ENCODE measurements at places on chromosomes 7 and 10.

DNA sequence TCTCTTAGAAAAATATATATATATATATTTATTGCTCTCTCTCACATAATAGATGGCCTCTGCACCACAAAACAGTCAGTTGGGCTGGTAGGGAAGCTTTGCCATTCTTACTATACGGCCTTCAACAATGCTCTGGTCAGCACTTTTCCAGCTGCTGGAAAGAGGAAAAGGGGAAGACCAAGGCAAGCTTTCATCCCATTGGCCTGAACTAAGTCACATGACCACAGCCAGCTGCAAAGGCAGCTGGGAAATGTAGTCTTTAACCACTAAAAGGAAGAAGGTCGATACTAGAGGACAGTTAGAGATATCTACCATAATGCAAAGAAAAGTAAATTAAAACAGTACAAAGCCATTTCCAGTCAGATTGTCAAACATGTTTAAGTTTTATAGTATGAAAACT, 58.4 kb upstream of the MACROH2A2 start:
- DNase-seq = peak; percentile 48

- DNase-seq = no peak
These were observed 46.7 kb downstream of the SGMS1 start for GRCh38 chr10:50577010-50577409.

DNA sequence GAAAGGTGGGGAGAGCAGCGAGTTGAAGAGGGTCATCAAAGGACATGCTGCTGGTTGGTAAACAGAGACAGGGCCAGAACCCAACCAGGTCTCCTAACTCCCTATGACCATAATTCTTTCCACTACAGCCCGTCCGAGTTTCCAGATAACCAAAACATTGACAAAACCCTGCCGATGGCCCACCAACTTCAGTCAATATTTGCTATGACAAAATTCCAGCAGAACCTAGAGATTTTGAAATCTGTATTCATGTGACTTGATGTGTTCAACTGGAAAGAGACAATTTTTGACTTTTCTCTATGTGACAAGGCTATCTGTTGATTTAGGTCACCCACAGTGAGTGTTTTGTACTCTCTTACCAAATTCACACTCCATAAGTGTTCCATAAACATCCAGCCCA, 86.7 kb downstream of the NHLRC2 start:
- DNase-seq = no peak

- DNase-seq = peak; percentile 77
These were observed 180.2 kb upstream of the FZD8 start for GRCh38 chr10:35822316-35822715.

- no peak for DNase-seq
These were observed 32.4 kb downstream of the BTBD16 start for GRCh38 chr10:122303271-122304053.

GRCh38 chr10:64829888-64830412, 1308.7 kb downstream of the REEP3 start:
- no peak for DNase-seq

GRCh38 chr7:5702876-5703571, 78.4 kb downstream of the RNF216 start:
- no peak for DNase-seq

- peak; percentile 99 for DNase-seq
These were observed 528 bp upstream of the TNRC18 start for GRCh38 chr7:5423976-5424748.

DNA sequence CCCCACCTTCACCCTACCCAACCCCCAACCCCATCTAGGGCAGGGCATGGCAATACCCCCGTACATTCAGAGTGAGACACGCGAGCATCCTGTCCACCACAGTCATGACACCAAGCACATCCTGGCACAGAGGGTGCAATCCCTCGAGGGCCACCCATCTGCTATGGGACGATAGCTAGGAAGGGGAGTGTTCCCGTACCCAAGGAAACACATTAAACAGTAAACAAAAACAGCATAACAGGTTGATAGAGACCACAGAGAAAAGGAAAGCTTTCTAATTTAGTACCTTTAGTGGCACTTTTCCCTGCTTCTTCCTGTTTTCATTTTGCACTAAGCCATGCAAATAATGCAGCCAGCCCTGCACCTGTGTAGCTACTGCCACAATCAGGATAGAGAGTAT, 2.3 kb upstream of the SMKR1 start:
- no peak for DNase-seq

GRCh38 chr7:143126146-143126545, 5.7 kb upstream of the PIP start:
- no peak for DNase-seq

DNA sequence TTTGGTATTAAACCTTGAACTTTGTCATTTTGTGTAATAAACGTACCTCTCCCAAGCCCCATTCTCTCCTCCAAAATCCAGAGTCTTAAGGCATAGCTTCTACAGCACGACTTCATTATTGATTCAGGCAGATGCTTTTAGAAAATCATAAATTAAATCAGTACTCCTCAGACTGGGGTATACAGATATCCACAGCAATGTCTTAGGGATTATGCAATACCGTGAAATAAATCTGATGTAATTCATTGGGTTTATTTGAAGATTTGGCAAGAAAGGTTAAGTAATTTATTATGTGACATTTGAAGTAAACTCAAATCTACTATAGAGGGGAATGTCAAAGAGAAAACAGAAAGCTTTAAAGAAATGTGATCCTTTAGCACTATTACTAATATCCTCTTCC, 246.1 kb upstream of the PLXDC2 start:
- no peak for DNase-seq

DNA sequence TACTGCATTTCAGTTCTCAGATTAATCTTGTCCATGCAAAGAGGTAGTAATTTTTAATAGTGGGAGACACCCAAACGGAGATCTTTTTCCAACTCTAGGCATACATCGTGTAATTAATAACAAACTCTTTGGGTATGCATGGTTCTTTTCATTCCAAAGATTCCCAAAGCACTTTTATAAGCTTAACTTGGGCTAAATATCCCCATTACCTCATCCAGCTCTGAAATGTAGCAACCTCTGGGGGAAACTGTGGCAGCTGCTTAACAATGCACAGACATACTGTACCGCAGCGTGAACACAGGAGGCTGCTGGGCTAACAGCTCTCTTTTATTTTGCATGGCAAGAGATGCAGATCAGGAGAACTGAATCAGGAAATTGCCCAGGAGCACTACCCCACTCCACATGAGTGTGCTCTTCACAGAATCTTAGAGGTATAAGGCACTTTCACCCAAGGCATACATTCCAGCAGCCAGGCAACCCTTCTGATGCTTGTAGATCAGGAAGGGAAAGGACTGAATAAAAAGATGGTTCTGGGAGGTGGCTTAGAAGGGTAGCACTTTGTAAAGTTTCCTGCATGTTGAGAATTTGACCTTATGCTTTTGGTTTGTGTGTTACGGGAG, 114.4 kb upstream of the GLI3 start:
- DNase-seq = no peak

GRCh38 chr7:37741776-37742175, 58.2 kb downstream of the GPR141 start:
- no peak for DNase-seq

DNA sequence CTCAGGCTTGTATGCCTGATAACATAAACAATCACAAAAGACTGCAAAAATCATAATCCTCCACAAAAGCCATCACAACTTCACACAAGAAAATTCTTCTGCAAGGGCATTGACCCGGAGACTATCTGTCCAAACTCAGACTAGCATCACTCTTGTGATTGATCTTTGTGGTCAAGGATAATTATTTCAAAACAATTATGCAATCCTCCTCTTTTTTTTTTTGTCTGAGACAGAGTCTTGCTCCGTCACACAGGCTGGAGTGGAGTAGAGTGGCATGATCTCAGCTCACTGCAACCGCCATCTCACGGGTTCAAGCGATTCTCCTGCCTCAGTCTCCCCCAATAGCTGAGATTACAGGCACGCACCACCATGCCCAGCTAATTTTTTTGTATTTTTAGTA, 22.2 kb downstream of the CDNF start:
- DNase-seq = no peak

DNA sequence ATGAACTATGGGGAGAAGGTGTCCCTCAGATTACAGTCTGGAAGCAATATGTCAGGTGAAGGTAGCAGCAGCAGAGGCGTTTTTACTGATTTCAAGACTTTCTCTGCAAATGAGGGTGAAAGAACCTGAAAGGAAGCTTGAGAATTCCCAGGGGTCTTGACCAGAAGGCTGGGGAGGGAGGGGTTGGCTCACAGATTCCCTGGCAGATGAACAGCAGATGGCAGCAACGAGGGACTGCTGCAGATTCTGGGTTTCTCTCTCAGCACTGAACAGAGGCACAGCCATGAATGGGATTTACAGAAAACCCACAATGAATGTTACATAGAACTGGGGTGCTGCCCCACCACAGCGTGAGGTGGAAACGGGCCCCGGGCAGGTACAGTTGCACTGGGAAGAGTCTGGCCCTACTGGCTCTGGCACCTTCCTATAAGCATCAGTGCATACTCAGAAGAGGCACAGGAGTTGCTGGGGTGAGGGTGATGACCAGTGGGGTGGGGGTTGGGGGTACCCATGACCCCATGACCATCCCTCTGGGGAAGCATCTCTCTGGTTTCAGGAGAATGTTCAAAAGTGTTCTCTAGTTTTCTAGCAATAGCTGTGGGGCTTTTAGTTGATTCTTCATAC, 317.8 kb downstream of the SH2D4B start:
- peak; percentile 74 for DNase-seq

GRCh38 chr7:30852744-30853288, 58.8 kb upstream of the AQP1 start:
- DNase-seq = no peak

GRCh38 chr7:1635401-1635800, 34.7 kb upstream of the ELFN1 start:
- DNase-seq = no peak

GRCh38 chr10:11298116-11298515, 280.4 kb downstream of the CELF2 start:
- no peak for DNase-seq

GRCh38 chr7:132141109-132141508, 435.2 kb downstream of the PLXNA4 start:
- no peak for DNase-seq

GRCh38 chr7:6156734-6157133, 115.7 kb downstream of the CYTH3 start:
- DNase-seq = no peak

DNA sequence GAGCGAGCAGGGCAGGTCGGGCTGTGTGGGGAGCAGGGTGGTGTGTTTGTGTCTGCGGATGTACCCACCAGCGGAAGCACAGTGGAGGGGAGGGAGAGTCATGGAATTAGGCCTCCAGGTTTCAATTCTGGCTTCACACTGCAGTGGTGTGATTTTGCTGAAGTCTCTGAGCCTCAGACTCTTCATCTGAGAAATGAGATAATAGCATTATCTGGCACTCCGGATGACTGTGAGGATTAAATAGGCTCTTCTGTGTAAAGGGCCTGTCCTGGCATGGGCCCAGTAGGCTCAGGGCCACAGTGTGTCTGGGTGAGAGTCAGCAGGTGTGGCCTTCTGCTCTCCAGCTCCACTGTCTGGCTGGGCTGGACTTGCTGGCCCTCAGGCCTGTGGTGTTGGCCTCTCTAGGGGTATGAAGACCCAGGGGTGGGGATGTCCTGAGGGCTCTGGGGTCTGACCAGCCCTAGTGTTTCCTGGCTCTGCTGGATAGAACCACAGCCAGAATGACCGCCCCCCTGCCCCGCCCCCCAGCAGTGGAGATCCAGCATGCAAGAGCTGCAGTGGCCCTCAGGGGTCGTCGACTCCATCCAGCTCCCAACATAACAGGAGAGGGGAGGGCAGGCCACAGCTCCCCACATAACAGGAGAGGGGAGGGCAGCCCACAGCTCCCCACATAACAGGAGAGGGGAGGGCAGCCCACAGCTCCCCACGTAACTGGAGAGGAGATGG, 178.6 kb downstream of the RPS24 start:
- peak; percentile 94 for DNase-seq

- no peak for DNase-seq
These were observed 34.5 kb upstream of the CD36 start for GRCh38 chr7:80603940-80604339.

- DNase-seq = no peak
These were observed 7.2 kb downstream of the DNAH11 start for GRCh38 chr7:21550076-21550475.

DNA sequence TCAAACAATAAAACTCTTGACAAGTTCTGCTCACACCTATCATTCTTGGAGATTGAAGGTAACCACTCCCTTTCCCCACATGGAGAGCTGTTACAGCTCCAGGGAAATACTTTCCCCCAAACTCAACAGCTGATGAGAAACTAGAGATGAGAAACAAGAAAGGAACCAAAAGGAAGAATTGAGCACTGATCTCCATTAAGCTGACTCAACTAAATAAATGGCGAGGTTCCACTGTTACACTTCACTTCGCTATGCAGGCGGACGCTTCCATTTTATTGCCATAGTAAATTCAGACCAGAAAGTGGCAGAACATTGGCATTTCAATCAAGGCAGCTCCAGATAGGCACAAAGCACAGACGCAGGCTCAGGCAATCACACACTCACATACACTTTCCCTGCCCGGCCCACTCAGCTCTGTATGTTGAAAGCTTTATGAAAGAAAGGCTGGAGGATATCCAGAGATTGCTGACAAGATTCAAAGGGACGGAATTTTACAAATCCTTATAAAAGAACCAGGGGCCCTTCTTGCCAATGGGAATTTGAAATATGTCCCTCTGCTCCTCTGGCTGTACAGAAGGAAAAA, 11.5 kb upstream of the YAE1 start:
- DNase-seq = no peak

GRCh38 chr10:119318411-119319160, 111.2 kb downstream of the GRK5 start:
- peak; percentile 38 for DNase-seq

DNA sequence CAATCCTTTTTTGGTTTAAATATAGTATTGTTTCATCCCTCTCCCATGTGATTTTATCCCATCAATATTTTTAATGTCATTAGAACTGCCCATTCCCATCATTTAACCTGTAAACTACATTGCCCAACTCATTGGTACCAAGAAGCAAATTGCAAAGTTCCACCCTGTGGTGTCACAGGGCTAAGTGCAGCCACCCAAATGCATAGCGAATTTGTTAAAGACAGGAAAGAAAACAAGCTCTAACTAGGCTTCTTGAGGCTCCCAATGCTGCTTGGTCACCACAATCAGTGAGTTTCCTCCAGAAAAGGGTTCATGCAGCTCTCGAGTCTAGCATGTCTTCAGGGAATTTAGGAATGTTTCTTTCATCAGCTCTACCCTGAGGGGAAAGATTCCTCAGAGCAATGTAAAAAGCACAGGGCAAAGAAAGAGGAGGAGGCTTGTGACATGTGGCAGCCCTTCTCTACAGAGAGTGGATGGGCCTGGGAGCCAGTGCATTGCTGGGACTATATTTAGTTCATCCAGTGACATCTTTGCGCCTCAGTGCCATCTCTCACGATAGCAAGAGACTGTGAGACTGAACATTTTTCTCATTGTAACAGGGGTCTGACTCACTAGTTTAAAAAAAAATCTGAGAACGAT, 58.1 kb downstream of the CAV1 start:
- no peak for DNase-seq

DNA sequence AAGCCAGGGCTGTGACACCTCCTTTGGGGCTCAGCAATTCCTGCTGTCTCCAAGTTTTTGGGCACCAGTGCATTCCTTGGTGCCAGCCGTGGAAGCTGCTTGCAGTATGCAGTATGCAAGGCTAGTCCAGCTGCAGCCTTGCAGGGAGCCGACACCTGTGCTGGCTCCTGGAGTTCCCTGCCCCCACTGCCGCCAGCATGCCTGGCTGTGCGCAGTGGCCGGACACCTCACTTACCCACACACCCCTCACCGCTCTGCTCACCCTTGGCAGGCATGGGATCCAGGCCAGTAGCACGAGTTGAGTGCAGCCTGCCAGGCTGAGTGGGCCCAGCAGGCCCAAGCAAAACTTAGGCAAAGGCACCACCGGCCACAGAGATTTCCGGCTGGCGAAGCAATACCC, 77.4 kb downstream of the SAMD9 start:
- DNase-seq = no peak

GRCh38 chr7:69624435-69625230, 26.4 kb downstream of the AUTS2 start:
- DNase-seq = peak; percentile 77

All from NCI-H82 (cell line).